Hematopoietic multipotent progenitor cell treated with erythropoietin and hydrocortisone succinate and interleukin-3 and kit ligand, for 15 days (in vitro differentiated cells): ENCODE measurements at places on chromosomes 2 and 18.

GRCh38 chr2:218880859-218881594, 375 bp downstream of the WNT10A start:
- DNase-seq = no peak

GRCh38 chr2:120622159-120622869, 113.4 kb upstream of the GLI2 start:
- no peak for DNase-seq

- no peak for DNase-seq
These were observed 106.4 kb downstream of the VAPA start for GRCh38 chr18:10020171-10020570.

DNA sequence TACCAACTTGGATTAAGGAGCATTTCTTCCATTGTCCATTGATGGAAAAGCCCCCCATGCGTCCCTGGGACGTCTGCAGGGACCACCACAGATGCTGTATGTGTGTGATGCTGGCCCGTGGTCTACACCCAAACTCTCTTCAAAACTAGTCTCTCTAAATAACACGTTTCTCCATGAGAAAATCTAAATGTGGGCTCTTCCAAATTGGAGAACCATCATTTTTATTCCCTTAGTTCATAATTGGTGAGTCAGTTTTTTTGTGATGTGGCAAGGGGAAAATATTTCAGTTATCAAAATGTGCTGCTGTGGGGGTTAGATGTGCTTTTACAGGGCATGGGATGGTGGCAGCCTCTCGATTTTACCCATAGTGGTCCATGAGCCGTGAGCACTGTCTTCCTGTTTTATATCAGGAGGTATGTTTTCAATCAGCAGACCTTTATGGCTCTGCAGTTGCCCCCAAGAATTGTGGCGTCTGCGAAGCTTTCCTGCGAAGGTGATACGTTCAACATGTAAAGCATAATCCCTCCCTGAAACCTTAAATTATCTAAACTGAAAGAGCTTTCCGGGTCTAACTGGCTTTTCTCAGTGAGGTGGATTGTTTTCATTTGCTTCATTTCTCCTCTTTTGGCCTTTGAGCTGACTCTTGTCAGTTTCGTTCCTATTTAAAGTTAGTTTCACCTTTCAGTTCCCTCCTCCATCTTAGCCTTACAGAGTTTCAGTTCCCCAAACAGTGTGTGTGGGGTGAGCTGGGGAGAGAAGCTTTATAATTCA, 78.4 kb downstream of the SETBP1 start:
- DNase-seq = no peak

- no peak for DNase-seq
These were observed 84.0 kb upstream of the RFX8 start for GRCh38 chr2:101558740-101559525.

- DNase-seq = no peak
These were observed 542.1 kb downstream of the PID1 start for GRCh38 chr2:228728961-228729360.

DNA sequence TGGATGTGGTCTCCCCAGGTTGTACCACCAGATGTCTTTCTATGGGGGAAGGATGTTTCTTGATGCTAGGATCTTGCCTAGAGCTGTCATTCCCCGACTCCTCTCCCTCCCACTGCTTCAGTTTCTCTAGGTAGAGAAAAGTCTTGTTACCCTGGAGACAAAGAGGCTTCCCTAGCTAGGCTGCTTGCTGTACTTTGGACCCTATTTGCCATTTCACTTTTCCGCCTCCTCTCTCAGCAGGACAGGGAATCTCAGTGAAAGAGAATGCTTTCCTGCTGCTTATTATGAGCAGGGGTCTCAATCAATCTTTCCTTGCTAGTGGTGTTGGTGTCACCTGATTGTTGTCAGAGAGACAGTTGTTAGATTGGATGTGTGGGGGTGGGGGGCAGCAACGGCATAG, 818.8 kb upstream of the GYPC start:
- DNase-seq = no peak

DNA sequence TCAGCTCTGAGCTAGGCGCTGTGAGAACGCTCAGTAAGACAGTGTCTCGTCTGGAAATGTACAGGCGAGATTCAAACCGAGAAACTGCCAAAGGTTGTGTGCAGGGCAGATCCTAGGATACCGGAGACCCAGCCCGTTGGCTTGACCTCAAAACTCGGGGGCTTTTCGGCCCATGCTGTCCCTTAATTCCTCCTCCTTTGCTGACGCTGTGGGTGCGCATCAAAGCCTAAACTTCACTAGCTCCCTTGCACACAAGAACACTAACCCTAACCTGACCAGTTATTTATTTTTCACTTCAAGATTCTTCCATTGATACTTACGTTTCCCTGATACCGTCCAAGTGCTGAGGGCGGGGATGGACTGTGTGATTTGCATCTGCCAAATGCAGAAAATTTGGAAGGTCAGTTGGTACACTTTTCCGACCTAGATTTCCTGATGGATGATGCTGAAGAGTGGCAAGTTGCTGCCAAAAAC, 1.0 kb upstream of the AAK1 start:
- DNase-seq = no peak

- no peak for DNase-seq
These were observed 21.8 kb upstream of the CD226 start for GRCh38 chr18:69969491-69969890.

GRCh38 chr2:83112858-83113257, 1346.2 kb downstream of the SUCLG1 start:
- no peak for DNase-seq

GRCh38 chr2:203052539-203052938, 37.9 kb downstream of the NBEAL1 start:
- no peak for DNase-seq

- no peak for DNase-seq
These were observed 17.2 kb upstream of the HK2 start for GRCh38 chr2:74816540-74817303.

DNA sequence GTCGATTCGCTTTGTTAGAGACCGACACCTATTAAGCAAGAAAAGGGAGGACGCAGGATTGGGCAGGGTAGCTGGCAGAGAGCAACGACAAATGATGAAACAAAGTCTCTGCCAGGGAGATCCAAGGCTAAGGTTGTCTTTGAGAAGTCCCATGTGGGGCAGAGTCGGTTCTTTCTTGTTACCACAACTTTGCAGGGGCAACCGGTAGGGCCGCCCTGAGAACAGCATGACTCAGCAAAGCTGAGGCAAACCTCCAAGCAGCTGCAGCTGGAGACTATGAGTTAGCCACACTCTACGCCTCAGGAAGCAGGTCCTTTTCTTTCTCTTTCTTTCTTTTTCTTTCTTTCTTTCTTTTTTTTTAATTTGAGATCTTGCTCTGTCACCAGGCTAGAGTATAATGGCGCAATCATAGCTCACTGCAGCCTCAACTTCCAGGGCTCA, 452.3 kb upstream of the ID2 start:
- peak; percentile 72 for DNase-seq

DNA sequence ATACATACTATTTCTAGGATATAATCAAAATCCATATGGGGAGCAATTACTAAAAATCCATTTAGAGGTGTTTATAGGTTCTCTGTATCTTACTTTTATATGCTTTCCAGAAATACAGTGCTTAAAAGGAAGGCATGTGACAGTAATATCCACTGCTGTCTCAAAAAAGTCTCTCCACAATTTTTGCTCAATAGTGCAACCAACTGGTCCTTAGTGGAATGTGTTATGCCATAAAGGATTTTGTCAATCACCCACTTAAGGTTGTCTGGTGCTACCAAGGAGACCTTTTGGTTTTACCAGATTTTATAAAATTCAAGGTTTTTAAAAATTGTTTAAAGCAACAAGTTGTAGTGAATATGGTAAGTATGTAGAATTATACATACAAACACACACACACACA, 328.5 kb upstream of the DSEL start:
- DNase-seq = no peak

- no peak for DNase-seq
These were observed 82.4 kb upstream of the PELI1 start for GRCh38 chr2:64226611-64227010.

DNA sequence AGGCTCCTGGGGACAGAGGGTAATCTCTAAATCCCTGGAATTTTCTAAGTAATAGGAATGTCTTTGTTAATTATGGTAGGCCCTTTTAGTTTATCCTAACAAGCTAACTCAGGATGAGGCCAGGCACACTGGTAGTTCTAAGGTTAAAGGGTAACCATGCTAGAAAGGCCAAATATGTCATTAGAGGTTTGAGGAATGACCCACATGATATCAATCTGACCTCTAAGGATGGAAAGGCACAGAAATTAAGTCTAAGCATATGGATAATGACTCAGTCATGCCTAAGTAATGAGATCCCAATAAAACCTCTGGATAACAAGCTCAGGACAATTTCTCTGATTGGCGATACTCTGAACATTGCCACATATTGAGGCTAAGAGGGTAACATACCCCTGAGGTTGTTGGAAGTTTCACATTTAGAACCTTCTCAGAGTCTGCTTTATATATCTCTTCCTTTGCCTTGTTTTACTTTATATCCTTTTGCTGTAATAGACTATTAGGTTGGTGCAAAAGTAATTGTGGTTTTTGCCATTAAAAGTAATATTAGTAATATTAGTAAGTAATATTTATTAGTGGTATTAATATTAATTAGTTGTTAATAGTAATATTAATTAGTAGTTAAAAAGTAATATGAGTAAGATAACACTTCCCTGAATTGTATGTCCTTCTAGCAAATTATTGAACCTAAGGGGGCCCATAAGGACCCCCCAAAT, 806.3 kb upstream of the GCFC2 start:
- no peak for DNase-seq

- no peak for DNase-seq
These were observed 8.9 kb downstream of the ASIC4 start for GRCh38 chr2:219523031-219523671.

DNA sequence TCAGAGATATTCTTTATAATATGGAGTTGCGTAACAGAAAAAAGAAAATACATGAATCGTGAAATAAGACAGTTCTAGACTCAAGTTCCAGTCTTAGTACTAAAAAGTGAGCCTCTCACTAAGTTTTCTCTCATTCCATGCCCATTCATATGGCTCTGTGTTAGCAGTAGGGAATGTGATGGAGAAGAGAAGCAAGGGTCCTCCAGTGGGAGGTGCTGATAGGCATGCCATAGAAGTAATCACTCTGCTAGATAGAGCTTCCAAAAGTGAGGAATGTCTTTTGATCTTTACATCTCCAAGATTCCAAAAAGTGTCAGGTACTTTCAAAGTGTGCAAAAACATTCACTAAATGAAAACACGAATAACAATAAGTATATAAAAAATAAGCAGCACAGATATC, 678.4 kb downstream of the DCDC2C start:
- no peak for DNase-seq

DNA sequence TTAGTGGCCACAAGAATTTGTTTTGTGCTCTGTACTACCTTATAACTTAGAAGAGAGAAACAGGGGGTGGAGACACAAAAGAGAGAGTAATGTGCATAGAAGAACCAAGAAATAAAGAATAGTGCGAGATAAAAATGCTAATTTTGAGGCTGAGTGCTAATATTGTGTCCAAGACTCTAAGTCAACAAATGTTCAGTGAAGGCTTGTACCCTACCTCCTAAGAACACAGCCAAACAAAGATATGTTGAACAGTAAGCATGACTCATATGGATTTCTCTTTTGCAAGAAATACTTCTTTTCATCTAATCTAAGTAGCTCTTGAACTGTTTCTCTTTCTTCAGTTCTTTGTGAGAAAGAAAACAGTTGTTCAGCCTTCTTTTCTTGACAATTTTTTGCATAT, 45.2 kb downstream of the GAREM1 start:
- no peak for DNase-seq

DNA sequence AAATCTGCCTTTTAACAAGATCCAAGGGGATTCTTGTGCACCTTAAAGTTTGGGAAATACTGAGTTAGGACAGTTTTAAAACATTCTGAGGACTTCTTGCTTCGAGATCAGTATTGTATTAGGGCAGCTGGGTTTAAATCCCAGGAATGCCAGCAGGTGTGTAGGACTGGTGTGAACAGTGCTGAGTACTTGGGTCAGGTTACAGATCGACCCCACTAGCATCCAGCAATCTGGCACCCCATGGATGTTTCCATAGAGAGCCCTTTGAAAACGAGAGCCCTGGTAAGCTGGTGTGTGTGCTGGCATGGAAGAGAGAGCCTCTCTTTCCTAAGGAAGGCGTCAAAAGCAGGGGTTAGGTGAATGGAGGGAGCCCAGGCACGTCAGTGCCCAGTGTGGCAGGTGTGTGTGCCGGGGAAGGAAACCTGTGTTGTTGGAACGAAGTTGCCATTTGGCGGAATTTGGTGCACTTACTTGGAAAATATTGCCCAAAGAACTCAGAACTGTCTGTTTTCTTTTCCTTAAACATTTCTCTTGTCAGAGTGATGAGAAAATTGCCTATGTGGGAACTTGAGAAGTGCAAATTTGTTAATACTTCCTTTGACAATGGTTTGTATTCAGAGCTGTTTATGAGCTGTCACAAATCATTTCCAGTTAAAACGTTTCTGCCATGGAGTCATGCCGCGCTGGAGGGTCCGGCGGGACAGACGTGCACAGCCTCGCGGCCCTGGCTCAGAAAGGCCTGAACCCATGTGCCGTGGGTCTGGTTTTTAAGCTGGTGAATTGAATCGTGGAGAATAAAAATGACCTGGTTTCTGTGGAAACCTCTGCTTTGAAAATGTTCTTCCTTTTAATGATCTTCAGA, 38.1 kb downstream of the LDLRAD4 start:
- DNase-seq = no peak

DNA sequence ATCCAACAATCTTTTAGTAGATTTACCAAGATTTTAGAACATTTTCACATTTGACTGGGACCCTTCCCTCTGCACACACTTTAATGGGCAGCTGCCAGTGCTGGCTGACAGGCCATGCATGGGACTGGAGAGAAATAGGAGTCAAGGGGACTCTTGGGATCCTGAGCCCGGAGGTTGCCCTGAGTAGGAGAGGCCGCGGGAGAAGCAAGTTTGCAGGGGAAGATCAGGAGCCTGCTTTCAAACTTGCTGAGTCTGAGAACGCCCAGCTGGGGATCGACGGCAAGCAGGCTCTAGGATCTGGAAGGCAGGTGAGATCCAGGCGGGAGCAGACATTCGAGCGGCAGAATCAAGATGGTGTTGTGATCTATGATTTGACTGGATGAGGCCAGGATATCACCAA, 186.1 kb downstream of the HDAC4 start:
- DNase-seq = no peak

DNA sequence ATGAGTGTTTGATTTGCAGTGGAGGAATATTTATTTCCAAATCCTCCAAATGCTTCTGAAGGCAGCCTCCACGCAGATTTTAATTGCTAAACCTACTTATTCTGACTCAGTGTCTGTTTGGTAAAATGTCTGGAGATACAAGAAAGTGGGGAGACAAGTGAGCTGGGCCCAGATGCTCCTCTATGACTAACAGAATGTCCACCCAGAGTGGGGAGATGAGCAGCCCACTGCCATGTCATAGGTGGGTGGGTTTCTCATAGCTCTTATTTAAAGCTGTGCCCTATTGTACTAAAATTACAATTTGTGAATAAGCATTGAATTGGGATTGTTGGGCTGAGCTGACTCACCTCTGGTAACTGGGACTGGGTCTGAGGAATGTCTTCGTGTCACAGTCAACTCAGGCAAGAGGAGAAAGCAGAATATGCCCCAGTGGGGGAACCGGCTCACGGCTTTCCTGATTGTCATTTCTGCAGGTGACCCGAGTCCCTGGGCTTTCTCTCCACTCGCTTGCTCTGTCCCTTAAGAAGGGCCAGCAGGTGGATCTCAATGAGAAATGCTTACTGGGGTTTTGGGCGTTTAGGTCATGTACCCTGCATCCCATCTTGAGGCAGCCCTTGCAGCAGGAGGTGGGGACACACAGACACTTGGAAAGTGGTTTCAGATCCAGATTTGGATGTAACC, 116.3 kb upstream of the SPRED2 start:
- DNase-seq = no peak
